ENCODE measurements at places on chromosomes 4 and X.

DNA sequence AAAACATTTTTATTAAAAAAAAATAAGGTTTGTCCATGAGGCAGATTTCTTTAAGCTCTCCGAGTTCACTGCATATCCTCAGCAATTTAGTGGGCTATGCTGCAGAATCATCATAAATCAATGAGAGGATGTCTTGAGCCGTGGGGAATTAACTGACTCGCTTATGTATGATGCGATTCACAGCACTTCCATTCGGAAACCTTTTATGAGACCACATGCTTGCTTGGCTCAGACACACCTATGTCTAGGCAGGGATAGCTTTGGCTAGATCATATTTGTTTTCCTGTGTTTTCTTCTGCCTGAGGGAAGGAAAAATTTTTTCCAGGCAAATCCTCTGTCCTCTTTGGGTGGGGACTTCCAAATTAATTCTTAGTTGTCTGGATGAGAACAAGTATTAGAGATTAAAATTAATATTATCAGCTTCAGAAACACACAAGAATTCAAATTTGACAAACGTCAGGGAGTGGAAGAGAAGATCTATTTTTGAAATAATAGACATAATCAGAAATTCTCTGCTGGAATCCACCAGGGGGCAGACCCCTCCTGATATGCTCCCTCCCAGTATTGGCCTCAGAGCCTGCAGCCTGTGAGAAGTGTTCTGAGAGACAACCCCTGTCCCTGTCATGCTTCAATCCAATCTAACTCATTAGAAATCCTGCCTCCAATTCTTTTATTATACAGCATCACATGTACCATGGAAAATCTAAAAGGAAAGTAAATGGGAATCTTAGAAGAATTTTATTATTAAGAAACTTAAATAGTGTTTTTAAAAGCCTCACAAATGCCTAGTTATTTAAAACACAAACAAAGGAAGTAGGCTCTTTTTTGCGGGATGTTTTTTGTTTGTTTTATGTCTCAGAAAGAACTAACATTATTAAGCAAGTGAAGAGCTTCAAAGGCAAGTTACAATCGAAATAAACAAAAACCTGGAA lies 345.1 kb upstream of the TACR3 start:
- no peak for DNase-seq

DNA sequence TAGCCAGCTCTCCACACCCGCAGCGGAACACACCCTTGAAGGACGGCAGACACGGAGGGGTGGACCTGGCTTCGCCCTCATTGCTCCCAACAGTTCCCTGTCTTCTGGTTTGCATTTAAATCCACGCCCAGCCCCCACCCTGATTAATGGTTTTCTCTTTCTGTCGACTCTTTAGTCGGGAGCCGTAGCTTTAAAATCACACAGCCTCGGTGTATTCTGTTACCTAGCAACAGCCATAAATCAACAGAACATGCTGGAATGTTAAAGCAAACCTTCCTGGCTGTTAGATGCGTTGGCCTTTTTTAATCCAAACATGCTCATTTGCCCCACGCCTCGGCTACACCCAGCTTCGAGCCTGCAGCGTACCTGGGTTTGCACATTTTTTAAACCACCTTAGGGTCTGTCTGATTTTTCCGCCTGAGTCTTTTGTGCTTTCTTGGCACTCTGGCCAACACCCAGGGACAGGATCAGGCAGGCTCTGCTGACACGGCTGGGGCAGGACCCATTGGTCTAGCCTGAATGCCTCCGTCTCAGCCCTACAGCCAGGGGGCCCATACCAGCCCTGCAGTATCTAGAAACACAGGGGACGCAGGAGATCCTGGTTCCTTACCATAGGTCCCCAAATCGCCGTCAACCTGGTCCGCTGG lies 21.4 kb upstream of the PPP2R2C start:
- no peak for DNase-seq

DNA sequence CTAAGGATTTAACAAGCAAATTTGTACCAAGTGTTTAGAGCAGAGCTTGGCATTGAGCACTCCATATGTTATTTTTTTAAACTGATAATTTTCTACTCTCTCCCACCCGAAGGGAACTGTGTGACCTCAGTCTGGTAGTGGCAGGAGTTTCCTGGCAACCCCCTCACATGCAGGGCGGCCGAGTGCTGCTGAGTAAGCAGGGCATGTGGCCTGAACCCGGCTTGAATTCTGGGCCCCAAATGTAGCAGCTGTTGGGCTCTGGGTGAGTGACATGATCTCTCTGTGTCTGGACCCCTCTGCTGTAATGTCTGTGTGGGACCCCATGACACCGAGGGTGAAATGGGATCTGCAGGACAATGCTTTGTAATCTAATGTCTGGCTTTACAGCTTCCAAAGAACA lies 13.6 kb upstream of the C4orf50 start:
- DNase-seq: no peak

GRCh38 chr4:144090744-144091143 lies 49.8 kb downstream of the GYPA start:
- DNase-seq: no peak

DNA sequence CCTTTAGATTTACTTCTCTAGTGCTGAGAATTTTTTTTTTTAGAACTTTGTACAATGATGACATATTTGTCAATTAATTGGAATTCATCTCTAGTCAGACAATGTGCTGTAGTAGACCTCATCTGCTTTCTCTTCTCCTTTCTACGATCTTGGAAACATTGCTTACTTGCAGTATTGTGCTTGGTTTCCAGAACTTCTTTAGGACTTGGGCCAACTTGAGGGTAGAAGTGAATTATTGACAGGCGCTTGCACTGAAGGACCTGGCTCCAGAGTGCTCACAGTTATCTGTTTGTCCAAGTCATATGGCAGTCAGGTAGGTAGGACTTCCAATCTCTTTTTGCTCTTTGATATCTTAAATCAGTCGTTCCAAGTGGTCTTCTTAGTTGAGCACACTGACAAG lies 39.6 kb downstream of the FNIP2 start:
- DNase-seq: no peak

DNA sequence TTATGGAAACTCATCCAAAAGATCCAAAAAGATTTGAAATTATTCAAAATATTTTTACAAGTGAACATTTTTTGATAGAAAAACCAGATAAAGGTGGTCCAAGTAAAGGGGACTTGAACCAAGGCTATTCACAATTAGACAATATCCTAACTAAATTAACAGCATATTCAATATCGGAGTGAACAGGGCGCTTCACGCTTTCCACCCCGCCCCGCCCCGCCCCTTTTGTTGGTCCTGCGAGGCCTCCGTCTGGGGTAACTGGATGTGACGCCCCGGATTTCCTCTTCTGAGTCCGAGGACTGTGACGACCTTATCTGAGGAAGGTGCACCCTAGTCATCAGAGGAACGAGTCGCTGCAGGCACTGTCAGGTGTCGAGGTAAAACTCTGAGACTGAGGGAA lies at the start of gene MAGEB16:
MAGEB16 (plus strand) TSS at position 301 of the 400 bp plus-strand sequence. CDS start 3,855 bp downstream, outside the sequence.
- no peak for DNase-seq

DNA sequence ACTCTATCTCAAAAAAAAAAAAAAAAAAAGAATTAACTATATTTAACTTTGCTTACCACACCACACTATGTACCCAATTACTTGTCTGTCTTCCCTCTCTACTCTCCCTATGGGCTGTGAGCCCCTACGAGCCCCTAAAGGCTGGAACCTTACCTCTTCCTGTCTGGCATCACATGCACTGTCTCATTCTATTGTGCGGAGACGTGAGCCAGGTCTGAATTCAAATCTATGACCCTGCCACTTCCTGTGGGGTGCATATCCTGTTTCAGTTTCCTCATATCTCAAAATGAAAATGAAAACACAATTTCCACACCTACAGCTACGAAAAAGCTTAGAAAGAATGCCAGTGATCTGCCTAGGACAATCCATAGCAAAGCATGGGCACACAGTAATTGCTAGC lies 42.9 kb upstream of the HS3ST1 start:
- DNase-seq: no peak

DNA sequence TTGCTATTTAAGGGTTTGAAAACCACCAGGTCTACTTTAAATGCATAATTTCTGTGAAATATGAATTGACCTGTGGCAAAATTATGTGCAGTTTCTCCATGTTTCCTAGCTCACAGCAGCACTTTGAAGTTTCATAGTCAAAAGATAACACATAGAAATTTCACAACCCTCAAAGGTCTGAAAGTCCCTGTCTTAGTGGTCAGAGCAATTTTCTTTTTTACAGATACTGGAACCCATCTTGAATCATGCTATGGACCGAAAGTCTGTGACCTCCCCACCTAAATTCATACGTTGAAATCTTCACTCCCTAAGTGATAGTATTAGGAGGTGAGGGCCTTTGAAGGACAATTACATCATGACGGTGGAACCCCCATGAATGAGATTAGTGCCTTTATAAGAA lies 240.4 kb upstream of the BMP3 start:
- DNase-seq: no peak

- no peak for DNase-seq
Measured at GRCh38 chr4:41598580-41598979, 60.6 kb downstream of the LIMCH1 start.

GRCh38 chr4:2057382-2058065 lies 1.6 kb upstream of the NAT8L start:
- no peak for DNase-seq

GRCh38 chrX:40031911-40032310 lies 65.8 kb downstream of the BCOR start:
- DNase-seq: no peak

DNA sequence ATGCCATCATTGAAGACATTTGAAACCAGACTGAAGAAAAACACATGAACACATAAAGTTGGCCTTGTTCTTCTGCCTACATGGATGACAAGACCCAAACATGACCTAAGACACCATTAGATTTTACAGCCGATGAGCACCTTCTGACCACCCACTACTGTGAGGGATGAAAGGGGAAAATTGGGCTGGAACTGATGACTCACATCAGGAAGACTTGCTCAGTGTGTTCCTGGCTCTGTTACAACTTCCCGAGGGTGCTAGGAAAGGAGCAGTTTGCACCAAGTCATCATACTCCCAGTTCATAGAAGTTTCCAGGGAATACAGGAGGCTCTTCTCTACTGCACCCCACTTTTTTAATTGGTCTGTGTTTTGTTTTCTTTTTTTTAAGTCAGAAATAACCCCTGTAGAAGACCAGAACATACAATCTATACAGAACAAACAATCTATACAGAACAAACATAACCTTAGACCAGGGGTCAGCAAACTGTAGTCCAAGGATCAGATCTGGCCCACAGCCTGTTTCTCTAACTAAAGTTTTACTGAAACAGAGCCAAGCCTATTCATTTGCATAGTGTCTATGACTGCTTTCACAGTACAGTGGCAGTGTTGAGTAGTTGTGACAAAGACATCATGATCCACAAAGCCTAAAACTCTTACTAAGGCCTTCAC lies 25.3 kb downstream of the BTC start:
- no peak for DNase-seq

GRCh38 chrX:34631479-34632220 lies 25.4 kb downstream of the TMEM47 start:
- DNase-seq: no peak

DNA sequence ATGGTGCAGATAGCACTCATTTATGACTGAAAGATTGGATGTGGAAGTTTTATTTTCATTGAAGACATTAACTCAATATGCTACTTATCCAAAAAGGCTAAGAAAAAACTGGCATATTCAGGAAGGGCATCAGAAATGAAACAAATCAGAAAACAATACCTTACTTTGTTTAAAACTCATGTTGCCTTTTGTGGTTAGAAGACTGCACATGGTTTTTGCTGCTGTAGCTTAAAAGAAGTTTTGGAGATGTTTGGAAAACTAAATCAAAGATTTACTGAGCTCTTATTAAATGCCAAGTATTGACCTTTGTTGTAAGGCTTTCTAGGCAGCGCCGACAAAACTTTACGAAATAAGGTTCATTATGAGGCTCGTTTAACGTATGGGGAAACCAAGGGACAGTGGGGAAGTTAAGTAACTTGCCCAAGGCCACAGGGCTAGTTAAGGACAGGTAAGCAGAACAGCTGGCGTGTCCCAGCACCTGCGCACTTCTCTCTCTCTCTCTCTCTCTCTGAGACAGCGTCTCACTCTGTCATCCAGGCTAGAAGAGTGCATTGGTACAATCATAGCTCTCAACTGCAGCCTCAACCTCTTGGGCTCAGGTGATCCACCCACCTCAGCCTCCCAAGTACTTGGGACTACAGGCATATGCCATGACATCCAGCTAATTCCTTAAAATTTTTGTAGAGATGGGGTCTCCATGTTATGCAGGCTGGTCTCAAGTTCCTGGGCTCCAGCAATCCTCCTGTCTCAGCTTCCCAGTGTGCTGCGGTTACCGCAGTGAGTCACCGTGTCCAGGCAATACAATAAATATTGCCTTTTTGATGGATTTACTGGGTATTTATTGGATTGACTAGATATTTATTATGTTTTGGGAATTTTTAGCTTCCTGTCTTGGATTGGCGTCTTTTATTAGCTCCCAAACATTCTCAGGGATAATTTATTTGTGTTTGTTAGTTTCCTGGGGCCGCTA lies 16.1 kb downstream of the LRP2BP start:
- no peak for DNase-seq

DNA sequence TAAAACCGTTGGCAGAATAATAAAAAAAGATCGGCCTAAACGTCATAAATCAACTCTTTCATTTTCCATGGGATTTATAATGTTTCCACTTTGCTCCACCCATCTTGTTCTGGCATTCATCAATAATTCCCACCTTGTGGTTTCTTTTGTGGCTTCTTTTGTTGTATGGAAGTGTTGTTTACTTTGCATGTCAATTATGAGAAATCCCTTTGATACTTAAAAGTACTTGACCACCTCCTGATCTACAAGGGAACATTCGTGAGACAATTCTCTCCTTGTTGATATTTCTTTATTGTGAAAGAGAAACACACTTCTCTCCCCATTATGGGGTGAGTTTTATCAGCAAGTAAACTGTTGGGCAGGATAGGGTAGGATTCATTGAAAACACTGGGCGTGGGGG lies 2.8 kb downstream of the AMELX start:
- no peak for DNase-seq

DNA sequence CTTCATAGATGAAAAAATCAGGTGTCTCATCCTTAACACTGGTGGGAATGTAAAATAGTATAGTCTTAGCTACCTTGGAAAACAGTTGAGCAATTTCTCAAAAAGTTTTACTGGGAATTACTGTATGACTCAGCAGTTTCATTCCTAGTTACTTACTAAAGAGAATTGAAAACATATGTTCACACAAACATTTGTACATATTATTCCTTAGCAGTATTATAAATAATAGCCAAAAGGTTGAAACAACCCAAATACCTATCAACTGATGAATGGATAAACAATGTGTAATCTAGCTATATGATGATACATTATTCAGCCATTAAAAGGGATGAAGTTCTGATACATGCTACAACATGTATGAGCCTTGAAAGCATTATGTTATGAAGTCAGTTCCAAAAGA lies 41.7 kb downstream of the RBM46 start:
- no peak for DNase-seq

Data from DMS79 (cell line).